ENCODE measurements at places on chromosomes 7 and 10.

- DNase-seq: no peak
Observed at GRCh38 chr7:66583490-66584110, 45.1 kb upstream of the KCTD7 start.

GRCh38 chr10:25483999-25484398, 309.2 kb downstream of the GPR158 start:
- no peak for DNase-seq

DNA sequence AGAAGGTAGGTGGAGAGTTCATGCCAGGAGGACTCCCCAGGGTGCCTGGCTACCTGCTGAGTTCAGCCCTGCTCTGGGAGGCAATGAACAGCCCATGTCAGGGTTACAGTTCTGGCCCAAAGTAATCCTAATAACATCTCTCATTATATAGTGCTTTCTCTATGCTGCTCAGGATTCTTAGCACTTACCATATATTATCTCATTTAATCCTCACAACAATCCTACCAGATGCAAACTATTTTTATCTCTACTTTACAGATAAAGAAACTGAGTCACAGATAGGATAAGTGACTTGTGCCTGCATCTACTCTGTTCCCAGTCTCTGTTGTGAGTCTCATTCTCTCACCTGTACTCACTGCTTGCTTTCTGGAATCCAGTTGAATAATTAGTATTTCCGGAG, 105.1 kb upstream of the NFE2L3 start:
- DNase-seq: no peak

DNA sequence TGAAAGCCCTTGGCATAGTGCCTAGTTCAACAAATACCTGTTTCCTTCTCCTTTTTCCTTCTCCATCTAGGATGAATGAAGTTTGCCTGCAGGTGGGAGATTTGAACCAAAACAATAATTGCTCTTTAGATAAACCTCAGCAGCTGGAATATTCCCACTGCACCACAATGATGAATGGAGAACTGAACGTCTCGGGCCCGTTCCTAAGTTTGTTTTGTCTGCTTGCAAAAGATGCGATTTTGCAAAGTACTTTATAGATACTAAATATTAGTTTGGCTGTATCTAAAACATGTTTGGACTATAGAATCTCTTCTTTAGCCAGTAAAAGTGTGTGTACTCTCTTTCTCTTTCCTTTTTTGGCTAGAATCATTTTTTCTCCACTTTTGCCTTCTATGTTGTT, 75.8 kb upstream of the BMPER start:
- no peak for DNase-seq

GRCh38 chr7:102175423-102176170, 111.1 kb upstream of the SH2B2 start:
- DNase-seq: no peak

GRCh38 chr10:75379212-75379724, 22.3 kb downstream of the ZNF503 start:
- DNase-seq: no peak

DNA sequence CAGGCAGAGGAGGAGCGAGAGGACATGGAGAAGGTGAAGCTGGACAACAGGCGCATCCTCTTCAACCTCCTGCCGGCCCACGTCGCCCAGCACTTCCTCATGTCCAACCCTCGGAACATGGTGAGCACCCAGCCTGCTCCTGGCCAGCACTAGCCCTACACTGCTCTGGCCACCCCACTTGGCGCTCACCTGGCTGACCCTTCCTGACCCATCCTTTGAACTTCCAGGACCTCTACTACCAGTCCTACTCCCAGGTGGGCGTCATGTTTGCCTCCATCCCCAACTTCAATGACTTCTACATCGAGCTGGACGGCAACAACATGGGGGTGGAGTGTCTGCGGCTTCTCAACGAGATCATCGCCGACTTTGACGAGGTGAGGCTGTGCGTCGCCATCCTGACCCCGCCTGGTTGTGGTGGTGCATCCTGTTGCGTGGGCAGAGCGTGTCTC, 129.2 kb downstream of the ADCY1 start:
- no peak for DNase-seq

DNA sequence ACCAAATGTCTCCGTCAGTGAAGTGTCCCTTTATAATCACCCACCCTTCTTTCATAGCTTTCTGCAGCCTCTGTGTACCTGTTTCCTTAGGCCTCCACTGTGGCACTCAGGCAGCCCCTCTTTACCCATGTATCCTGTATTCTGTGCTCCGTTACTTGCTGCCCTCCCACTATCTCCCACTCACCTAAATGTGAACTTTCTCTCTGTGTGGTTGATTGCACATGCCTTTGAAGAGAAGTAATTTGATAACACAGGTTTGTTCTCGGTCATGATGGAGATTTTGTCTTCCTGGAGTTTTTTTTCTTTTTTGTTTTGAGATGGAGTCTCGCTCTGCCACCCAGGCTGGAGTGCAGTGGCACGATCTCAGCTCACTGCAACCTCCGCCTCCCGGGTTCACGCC, 61.5 kb downstream of the REEP3 start:
- no peak for DNase-seq

GRCh38 chr10:79601939-79602338, 8.8 kb upstream of the SFTPA1 start:
- DNase-seq: no peak

DNA sequence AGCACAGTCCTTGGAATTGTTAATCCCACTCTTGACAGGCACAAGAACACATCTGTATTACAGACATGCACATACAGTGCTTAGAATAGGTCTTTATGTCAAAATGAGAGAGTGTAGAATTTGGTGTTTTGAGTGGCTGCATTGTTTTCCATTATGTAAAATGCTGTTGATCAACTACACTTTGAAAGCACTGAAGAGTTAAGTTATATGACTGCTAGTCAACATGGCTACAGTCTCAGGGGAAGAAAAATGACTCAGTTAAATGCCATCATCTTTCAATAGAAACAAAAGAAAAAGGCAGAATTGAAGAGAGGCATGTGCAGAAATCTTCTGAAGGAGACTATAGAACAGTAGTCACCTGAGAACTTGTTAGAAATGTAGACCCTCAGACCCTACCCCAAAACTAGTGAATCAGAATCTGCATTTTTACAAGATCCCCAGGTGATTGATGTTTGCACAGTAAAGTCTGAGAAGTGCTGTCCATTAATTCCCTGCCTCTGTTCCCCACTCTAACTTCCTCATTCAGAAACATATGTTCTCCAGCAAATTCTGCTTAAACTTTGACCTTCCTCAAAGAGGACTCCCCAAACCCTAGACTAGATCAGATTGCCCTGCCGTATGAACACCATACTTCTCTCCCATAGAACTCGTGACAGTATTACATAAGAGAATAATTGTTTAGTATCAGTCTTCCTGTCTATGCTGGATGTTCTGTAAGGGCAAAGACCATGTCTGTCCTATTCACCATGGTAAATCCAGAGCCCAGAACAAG, 16.0 kb downstream of the SND1 start:
- no peak for DNase-seq

DNA sequence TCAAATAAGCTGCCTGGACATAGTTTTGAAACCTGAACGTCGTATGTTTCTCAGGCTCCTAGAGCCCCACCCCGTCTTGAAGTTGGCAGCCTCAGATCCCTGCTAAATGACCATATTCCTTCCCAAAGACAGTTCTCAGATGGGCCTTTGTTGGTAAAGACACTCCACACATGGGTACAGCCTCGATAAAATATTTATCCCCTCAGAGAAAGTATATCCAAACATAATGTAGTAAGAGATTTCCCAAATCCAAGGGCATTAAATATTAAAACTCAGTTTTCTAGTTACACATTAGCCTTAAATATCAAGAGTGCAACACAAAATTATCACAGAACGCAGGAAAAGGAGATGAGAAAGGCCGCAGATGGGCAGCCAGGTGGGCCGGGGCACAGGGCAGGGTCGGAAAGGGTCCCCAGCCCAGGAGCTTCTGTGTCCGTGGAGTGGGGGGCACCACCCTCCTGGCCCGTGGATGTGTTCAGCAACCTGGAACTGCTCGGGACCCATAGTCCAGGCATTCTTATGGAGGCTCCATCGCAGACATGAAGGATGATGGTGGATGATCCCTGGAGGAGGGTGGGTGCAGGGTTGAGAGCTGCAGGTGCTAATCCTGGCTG, 1.5 kb upstream of the CFAP46 start:
- DNase-seq: no peak

- no peak for DNase-seq
Observed at GRCh38 chr10:123019941-123020703, 11.3 kb downstream of the ACADSB start.

DNA sequence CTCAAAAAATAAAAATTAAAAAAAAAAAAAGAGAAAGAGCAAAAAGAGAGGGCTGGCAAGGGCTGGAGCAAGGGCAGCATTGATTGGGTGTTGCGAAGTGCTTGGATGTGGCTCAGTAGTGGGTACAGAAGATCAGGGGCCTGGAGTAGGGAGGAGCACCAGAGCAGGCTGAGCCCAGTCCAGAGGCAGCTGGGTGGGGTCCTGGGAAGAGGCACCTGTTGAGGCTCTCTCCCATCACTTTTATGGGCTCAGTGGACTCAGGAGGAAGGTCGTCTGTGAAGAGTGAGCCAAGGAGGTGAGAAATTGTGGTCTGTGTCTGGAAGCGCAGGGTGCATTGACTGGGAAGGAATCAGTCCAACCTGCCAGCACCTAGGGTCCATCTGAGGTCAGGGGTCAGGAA, 11.8 kb upstream of the ZMIZ2 start:
- DNase-seq: no peak

GRCh38 chr7:96236198-96237039, 85.5 kb downstream of the SLC25A13 start:
- DNase-seq: no peak

DNA sequence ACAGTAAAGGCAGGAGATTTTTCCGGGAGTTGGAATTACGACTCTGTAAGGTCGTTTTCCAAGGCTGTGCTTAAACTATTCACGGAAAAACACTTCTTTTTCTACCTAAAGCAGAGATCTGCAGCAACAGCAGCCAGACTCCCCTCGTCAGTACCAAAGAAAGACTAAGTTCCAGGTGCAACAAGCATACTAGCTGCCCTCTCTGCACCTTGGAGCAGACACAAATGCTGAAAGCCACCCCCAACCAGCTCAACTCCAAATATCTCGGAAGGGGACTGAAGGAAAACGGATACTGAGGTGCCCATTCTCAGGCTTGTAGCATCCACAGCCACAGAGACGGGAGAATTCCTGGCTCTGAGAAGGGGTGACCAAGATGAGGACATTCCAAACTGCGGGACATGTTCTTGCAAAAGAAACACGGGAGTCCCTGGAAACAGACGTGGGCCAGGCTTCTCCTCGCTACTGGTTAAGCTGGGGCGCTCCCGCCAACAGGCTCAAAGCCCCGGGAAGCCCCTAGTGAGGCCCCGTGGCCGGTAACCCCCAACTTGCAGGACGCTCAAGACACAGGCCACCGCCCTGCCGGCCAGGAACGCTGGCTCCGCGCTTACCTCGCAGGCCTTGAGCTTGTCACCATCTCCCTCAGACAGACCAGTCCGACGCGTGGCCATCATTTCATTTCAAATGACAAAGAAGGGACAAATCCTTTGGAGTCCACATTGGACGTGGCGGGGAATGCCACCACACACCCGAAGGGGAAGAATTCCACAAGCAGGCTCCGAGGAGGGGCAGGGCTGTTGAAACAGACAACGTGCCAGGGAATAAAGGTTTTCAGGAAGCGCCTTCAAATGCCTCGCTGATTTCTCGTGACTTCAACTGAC, 2.2 kb downstream of the ARHGAP21 start:
- DNase-seq: no peak

GRCh38 chr7:19051767-19052375, 65.6 kb downstream of the TWIST1 start:
- DNase-seq: peak; percentile 32

- DNase-seq: no peak
Observed at GRCh38 chr7:108592646-108593201, 23.1 kb downstream of the DNAJB9 start.

DNA sequence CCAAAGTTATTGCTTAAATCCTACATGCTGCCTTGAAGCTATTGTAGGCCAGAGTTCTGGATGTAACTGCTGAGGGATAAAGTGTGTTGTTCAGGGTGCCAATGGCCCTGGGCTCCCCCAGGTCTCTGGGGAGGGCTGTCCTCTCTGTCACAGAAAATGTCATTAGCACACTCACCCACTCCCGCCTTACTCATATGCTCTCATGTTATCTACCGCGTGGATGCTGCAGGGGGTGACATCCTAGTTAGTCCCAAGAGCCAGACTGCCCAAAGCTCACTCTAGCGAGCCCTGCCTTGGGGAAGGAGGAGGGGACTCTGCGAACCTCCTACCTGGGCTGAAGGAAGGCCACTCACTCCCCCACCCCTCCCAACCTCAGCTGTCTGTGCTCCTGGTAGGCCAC, 122.5 kb downstream of the FRMD4A start:
- no peak for DNase-seq
